ENCODE measurements at places on chromosomes 3 and 15.

DNA sequence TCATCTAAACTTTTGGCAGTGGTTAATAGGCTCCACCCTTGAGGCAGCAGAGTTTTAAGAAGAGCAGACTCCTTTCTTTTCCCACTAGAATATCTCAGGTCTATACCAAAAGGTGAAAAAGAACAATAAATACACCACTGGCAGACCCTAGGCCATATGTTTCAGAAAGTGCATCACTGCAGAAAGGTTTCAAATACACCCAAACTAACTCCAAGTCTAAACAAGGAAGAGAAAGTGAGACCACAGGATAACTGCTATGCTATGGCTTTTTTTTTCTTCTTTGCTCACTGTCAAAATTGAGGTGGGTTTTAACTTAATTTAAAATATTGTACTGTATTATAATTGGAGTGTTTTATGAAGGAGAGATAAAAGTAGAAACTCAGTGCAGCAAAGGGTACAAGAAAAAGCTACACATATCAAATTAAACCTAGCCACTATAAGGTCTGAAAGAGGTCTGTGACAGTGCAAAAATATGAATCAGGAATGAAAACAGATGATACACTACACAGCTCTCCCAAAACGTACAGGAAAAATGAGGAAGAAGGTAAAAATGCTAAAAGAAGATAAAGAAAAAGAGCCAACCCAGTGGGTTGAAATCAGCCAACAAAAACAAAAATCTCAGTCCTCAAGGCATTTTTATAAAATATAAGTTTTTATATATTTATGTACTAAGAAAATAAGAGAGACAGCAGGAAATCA lies 8.4 kb downstream of the SNX4 start:
- DNase-seq, result no peak

DNA sequence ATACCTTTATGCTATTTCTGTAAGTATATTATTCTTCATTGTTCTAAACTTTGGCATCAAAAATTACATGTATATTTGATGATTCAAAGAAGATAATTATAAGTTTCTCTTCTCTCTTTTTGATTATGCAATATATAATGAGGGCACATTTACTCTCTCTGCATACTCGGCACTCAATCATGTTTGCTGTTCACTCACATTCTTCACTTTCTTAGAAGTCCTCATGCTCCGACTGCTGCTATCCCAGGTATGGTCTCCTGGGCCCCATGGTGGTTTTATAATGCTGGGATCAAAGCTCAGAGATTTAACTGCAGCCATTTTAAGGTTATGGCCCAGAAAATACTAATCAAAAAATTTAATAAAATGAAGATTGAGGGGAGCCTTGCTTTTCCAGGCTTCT lies 529.7 kb upstream of the IL12A start:
- no peak for DNase-seq

- no peak for DNase-seq
These were observed 54.9 kb upstream of the BNC1 start for GRCh38 chr15:83339396-83339795.

DNA sequence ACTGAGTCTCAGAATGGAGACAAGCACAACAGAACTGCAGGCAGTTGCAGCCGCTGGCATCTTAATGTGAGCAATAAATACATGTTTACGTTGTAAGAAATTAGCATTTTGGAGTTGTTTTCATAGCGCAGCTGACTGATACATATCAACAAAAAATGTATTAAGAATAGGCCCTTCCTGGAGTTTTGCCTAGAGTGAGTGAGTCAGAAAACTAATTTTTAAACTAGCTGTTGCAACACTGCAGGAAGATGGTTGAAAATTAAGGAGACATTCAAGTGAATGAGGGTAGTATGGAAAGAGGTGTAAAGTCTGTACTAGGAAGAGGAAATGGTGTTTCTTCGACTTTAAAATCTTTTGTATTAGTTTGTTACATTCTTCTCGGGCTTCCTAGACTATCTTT lies 39.6 kb upstream of the TIMP4 start:
- no peak for DNase-seq

GRCh38 chr3:25619382-25619781 lies 45.3 kb downstream of the TOP2B start:
- no peak for DNase-seq

GRCh38 chr15:92817339-92817886 lies 82.7 kb upstream of the CHD2 start:
- DNase-seq, result no peak

DNA sequence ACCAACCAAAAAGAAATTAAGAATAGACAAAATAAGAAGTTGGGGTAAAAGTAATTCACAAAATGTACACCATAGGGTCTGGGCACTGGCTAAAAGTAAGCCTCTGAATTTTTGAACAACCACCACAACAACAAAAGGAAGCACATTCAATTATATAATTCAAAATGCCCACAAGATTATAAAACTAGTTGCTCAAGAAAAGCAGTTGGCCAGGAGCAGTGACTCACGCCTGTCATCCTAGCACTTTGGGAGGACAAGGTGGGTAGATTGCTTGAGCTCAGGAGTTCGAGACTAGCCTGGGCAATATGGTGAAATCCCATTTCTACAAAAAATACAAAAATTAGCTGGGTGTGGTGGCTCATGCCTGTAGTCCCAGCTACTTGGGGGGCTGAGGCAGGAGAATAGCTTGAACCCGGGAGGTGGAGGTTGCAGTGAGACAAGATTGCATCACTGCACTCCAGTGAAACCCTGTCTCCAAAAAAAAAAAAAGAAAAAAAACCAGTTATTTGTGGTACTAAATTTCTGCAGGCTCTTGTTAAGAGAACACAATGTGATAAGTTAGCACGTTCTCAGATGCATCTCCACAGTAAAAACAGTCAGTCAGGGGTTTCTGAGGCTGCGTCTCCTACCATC lies 6.6 kb upstream of the ATP11B start:
- DNase-seq, result no peak

DNA sequence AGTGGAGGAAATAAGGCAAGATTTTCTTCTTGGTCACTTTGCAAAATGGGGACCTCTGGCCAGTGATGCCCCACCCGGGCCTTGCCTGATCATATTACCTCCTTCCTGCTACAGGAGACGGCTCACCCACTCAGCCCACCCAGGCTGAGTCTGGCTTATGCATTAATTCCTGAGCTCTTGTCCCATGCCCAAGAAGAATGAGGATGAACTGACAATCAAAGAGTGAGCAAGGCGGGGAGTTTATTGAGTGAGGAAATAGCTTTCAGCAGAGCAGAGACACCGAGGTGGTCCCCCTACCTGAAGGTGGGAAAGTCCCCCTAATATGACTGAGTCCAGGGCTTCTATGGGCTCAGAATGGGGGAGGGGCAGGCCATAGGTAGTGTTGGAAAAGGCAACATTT lies 107.5 kb downstream of the EOMES start:
- no peak for DNase-seq

- no peak for DNase-seq
These were observed 996 bp upstream of the SLC28A1 start for GRCh38 chr15:84883466-84883865.

DNA sequence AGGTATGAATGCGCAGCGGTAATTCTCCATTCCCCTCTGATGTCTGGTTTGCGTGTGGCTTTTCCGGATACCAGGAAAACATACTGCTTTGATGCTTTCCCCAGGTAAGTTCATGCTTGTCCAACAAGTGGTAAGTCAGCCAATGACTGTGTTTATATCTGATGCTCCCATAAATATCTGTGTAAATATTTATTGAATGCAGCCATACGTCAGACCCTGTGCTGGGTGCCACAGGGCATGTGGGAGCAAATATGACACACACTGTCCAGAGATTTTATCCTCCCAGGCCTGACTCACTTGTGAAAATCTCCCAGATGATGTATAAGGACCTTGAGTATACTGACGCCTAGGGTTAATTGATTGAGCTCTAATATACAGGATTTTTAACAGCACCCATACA lies 29.6 kb upstream of the CEMIP start:
- no peak for DNase-seq

- no peak for DNase-seq
These were observed 105.6 kb upstream of the DLG1 start for GRCh38 chr3:197404030-197404429.

DNA sequence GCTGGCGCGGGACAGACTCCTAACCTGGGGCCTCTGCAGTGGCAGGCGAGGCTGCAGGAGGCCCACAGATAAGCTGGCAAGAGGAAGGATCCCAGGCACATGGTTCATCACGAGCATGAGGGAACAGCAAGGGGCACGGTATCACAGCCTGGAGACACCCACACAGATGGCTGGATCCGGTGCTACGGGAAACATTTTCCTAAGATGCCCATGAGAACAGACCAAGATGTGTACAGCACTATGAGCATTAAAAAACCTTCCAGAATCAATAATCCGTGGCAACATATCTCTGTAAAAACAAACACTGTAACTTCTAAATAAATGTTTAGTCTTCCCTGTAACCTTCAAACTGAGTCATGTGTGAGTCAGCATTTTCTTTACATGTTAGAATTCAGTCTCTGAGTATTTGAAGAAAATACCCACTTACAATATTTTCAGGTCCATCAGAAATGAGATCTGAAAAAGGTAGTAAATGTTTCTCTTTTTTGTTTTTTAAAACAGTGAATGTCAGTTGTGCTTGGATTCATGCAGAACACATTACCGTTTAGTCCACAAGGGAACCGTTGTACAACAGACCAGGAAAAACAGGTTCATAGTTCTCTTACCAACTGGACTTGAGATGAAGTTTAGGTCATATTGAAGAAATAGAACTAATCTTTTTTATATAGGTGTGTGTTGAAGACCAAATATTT lies 75.9 kb downstream of the BOC start:
- no peak for DNase-seq

DNA sequence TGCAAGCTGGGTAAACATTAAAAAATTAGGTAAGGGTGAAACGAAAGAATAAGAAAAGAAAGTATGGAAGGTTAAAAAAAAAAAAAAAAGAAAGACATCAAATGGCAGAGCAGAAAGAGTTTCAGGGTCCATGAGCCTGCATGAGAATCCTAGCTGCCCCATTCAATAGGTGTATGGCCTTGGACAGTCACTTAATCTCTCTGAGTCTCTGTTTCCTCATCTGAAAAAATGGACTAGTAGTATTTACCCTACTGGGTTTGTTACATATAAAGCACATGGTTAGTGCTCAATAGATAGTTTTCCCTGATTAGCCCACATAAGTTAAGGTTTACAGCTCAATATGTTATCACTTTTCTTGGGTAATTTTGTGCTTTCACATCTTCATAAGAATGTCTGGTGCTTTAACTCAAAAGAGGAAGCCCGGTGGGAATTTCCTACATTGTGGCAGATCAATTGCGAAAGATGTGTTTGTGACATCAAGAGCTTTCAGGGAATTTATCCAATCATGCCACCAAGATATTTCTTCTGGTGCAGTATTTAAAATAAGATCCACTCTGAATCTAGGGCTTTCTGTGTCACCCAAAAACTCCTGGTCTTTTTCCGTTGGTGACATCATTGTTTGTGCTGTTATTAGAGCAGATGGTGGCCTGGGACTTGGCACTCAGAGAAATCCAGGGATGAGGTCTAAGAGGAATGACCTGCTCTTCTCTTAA lies 57.2 kb upstream of the UBE2E1 start:
- DNase-seq, result no peak

DNA sequence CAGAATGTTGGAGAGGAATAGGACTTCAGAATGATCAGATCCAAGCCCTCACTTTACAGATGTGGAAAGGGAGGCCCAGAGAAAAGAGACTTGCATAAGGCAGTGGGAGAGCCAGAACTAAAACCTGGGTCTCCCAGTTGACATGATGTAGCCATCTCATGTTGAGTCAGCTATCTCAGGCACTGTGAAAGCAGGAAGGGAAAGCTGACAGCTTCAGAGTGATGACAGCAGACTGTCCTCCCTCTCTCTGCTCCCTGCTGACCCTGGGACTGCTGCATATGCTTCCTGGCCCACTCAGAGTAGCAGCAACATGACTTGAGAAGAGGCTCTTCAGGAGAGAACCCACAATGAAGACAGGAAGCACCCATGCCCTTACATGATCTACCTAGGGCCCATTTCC lies 14.7 kb downstream of the FHIT start:
- no peak for DNase-seq

GRCh38 chr15:91045065-91045464 lies 22.7 kb upstream of the VPS33B start:
- DNase-seq, result no peak

GRCh38 chr15:80405970-80406369 lies 1.8 kb downstream of the ARNT2 start:
- DNase-seq, result no peak

- DNase-seq, result no peak
These were observed 317.8 kb upstream of the C2CD4B start for GRCh38 chr15:62482785-62483429.

- DNase-seq, result no peak
These were observed 135.6 kb downstream of the ADAMTS9 start for GRCh38 chr3:64552160-64552559.

DNA sequence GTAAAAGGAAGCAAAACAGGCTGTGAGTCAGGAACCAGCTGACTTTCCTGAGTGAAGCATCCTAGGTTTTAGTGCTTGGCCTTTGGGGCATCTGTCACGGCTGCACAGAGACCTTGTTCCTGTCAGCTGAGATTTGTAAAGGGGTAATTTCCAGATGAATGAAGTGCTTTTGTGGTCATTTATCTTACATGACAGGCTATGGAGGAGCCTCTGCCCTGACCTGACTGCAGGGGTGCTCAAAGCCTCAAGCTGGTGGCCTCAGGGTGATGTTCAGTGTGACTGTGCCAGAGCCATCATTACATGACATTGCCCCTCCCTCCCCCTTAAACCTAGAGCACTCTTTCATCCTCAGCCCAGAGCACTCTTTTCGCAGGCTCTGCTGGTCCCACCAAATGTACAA lies 132.5 kb downstream of the ARNT2 start:
- DNase-seq, result no peak

- no peak for DNase-seq
These were observed 60.5 kb downstream of the TOP2B start for GRCh38 chr3:25604107-25604805.

DNA sequence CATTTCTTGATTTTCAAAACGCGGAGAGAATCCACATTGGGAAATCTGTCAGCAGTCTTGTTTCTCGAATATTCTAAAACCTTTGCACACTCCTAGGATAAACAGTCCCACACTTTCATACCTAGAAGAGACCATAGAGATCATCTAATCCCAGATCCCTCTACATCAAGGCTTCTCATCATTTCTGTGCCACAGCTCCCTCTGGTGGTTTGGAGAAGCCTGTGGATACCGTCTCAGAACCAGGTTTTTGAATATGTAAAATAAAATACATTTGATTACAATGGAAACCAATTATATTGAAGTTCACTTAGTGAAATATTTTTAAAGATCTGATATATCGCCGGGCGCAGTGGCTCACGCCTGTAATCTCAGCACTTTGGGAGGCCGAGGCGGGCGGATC lies 211.9 kb upstream of the GOLGA6L4 start:
- no peak for DNase-seq

DNA sequence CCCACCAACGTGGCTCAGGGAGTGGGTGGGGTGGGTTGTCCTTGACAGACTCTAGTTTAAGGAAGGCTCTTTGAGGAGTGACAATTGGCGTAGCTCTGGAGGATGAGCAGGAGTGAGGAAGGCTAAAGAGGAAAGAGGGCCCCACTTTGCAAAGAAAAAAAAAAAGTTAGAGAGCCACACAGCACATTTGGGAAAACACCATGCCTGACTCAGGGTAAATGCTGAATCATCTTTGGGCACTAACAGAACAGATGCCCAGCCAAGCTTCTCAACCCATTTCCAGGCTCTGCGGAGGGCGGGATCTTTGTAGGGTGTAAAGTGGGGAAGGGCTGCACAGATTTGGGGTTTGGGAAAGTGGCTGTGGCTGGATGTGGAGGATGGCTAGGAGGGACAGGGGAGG lies 179.1 kb upstream of the RGMA start:
- no peak for DNase-seq

Data from T-helper 1 cell (primary cell).